AG09309 (cell line): ENCODE measurements at places on chromosomes 16 and 17.

DNA sequence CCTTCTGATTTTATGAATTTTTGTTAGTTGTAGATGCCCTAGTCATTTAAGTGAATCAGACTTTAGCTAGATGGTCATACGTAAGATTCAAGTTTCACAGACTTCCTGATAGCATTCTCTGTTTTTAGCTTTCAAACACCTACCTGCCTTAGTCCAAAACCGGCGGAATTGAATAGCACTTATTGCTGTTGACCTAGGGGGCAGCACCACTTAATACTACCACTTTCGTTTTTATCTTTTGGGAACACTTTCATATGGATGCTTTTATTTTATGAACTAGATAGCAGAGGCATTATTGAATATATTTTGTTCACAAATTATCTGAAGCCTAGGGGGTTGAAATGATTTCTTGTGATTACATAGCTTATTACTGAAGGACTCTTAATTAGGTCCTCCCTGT, 31.5 kb downstream of the TADA2A start:
- DNase-seq, result no peak

- no peak for DNase-seq
These were observed 17.9 kb upstream of the FAAP100 start for GRCh38 chr17:81569986-81570514.

DNA sequence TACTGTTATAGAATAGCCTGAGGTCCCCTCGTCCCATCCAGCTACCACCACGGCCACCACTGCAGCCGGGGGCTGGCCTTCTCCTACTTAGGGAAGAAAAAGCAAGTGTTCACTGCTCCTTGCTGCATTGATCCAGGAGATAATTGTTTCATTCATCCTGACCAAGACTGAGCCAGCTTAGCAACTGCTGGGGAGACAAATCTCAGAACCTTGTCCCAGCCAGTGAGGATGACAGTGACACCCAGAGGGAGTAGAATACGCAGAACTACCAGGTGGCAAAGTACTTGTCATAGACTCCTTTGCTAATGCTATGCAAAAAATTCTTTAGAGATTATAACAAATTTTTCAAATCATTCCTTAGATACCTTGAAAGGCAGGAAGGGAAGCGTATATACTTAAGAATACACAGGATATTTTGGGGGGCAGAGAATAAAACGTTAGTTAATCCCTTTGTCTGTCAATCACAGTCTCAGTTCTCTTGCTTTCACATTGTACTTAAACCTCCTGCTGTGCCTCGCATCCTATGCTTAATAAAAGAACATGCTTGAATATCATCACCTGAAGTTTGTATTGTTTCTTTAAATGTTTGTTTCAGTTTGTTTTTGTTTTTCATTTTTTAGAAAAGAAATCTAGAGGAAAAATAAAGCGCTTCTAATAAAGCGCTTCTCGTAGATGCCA, 388.3 kb downstream of the MAF start:
- no peak for DNase-seq

- no peak for DNase-seq
These were observed 112.0 kb upstream of the DNAH9 start for GRCh38 chr17:11486101-11486867.

- no peak for DNase-seq
These were observed 434.8 kb downstream of the SLC39A11 start for GRCh38 chr17:72657467-72658317.

DNA sequence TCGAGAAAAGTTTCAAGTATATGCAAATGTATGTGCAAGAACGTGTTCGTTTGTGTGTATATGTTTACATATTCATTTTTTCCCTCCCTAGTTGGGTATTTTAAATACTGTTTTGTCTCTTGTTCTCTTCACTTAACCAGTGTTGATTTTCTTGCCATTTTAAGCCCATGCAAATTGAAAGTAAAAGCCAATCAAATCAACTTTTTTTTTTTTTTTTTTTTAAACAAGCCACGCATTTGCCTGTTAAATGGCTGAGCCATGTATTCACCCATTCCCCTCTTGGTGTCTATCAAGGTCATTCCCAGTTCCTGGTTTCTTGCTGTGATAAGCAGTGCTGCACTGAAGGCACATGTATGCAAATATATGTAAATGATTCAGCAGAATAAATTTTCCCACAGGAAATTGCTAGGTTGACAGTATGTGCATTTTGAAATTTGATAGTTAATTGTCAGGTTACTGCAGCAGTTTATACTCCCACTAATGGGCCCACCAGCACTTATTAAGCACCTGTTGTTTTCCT, 12.2 kb downstream of the ABCC1 start:
- DNase-seq, result no peak

- DNase-seq, result no peak
These were observed 121.0 kb upstream of the NLRP1 start for GRCh38 chr17:5705081-5705875.

DNA sequence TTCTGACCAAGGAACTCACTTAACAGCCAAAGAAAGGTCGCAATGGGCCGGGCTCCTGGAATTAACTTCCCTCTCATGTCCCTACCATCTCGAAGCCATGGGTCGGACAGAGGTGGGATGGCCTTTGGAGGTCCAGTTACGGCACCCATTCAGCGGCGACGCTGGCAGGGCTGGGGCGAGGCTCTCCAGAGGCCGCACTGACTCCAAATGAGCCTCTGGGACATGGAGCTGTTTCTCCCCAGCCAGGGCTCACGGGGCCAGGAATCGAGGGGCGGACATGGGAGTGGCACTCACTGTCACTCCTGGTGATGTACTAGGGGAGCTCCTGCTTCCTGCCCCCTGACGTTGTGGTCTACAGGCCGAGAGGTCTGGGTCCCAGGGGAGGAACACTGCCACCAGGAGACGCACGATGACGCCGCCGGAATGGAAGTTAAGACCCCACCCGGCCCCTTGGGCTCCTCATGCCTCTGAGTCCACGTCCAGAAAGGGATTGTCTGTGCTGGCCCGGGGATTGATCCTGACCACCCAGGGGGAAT, 60.7 kb upstream of the METRNL start:
- no peak for DNase-seq

- DNase-seq, result no peak
These were observed 35.9 kb downstream of the PITPNC1 start for GRCh38 chr17:67412941-67413340.

- no peak for DNase-seq
These were observed 5.5 kb downstream of the SLC13A2 start for GRCh38 chr17:28478712-28479615.

DNA sequence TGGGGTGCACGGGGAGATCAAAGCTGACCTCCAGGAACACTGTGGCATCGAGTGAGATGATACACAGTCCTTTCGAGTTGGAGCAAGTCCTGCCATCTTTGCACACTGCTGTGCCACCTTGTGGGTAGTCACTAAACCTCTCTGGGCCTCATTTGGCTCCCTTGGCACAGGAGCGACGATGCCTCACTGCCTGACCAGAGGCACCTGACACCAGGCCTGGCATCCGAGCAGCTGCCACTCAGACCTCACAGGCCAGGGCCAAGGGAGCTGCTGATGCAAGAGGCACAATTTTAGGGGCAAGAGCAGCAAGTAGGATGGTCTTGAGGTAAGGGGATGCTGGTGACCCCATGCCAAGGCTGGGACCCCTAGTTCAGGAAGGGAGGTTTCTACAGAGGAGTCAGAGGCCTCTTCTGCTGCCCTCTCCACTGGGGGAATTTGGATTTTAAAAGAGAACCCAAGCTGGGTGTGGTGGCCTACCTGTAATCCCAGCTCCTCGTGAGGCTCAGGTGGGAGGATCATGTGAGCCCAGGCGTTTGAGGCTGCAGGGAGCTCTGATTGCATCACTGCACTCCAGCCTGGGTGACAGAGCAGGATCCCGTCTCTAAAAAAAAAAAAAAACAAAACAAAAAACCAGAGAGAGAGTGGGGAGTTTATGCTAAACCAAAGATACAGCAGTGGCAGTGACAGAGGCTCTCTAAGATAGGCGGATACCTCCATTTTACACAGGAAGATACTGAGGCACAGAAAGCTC, 6.7 kb upstream of the ADGRG1 start:
- DNase-seq, result no peak

DNA sequence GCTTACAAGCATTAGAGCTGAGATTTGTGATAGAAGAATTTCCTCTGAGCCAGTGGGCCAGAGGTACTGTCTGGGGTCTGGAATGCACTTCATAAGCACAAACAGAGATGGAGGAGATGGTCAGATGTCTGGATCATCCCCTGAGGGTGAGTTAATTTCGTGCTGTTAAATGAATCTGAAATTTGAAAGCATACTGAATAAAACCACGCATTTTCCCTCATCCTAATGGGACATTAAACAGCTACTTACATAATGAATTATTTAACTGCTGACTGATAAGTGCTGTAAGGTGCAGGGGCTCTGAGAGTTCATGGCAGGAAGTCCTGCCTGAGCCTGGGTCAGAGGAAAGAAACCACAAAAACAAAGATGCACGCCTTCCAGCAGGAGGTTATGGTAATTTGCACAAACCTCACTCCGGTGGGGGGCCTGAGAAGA, 136.3 kb upstream of the XYLT1 start:
- DNase-seq, result no peak

DNA sequence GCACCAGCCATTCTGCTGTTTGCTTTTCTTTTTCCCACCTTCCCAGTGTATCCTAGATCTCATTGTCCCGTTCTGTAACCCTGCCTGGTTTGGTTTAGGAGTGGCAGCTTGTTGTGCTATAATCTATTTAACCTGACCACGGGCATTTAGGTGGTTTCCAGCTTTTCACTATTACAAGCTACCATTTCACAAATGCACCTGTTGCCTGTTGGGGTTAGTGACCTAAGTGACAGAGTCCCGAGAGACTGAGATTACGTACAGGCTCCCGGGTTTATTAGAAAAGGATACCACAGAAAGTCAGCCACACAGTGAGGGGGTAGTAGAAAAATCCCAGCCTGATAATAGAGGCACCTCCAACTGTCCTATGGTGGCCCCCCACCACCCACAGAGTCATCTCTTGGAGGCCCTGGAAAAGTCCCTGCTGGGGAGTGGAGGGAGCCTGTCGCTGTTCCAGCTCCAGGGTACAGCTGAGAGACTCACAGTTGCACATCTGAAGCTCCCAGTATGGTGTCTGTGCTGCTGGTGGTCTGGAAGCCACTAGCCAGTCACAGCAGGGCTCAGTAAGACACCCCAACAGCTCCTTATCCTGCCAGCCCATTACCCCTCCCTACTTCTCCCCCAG, 21.2 kb downstream of the CLEC16A start:
- DNase-seq, result no peak

GRCh38 chr17:21318439-21318838, 33.9 kb downstream of the MAP2K3 start:
- no peak for DNase-seq

GRCh38 chr17:43403846-43404245, 5.1 kb downstream of the ARL4D start:
- DNase-seq, result no peak

DNA sequence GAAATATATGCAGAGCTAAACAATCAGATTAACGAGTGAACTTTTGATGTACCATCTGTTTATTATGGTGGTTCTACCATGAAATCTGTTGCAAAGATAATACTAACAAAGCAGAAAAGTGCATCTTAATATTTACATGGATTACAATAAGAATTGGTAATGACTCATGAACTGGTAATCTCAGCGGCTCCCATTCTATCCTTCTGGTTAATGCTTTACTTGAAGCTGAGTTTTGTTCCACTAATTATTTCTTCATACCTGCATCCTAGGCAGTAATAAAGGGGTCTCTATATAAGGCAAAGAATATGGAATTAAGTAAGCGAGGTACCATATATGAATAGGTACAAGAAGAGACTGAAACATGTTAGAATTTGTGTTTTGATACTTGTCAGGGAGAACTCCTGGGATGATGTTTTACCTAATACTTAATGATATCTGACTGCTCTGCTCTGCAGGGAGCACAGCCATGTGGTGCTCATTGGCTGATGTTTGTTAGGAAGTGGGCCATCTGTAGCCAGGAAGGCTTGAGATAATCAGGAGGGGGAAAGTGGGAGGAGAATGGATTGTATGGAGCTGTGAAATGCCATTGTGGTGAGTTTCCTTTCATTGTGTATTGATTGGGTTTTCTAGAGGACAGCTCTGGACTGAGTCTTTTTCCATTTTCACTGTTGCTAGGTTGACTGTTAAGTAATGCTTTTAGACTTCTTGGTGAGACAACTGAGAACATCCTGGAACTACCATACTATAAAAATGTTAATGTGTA, 52.6 kb downstream of the MAP2K6 start:
- DNase-seq, result no peak
